ENCODE measurements at places on chromosomes 2 and 18.

DNA sequence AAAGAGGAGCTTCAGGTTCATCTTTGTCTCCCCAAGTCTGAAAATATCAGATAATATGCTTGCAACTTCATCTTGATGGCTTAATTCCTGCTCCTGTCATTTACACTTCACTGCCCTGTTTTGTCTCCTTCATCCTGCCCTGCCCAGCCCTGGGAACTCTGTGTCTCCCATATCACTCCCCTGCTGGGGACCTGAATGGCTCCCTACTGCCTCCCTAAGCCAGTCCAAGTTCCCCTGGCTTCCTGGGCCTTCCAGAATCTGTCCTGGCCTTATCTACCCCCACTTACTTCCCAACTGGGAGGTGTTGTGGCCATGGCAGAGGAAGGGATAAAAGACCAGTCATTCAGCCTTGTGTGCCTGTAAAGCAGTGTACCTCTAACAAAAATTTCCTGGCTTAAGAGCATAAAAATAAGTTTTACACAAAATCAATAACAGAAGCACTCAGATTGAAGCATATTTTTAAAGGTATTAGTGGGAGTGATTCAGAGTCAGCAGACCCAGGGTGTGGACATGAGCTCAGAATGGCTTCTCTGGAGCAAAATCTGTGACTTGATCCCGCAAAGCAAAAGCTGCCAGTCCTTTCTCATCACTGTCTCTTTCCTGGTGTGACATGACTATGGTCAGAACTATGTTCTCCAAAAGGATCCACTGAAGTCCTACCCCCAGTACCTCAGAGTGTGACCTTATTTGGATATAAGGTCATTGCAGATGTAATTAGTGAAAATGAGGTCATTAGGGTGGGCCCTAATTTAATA is 59.1 kb downstream of the INO80C start:
- DNase-seq = no peak

DNA sequence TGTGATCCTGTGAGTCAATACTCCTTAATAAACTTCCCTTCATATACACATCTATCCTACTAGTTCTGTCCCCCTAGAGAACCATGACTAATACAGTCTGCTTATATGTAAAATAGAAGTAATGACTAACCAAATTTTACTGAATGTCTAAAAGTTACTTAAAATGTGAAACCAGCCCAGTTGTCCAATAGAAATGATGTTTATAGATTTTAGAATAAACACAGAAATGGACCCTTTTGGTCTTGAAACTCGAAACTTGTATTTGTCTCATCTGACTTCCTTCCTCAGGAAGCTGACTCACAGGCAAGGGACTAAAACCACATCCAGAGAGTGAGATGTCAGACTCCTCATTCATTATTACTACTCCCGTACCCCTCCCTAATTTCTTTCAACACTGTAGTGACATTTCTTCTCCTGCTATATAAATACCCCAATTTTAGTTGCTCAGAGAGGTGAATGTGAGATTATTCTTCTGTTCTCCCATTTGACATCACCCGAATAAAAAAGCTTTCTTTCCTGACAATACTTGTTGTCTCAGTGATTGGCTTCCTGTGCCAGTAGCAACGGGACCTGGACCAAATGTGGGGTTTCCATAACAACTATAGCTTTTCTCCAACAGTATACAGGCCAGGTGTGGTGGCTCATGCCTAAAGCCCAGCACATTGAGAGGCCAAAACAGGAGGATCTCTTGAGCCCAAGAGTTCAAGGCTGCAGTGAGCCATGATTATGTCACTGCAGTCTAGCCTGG is 486.0 kb downstream of the ERBB4 start:
- peak; percentile 48 for DNase-seq

DNA sequence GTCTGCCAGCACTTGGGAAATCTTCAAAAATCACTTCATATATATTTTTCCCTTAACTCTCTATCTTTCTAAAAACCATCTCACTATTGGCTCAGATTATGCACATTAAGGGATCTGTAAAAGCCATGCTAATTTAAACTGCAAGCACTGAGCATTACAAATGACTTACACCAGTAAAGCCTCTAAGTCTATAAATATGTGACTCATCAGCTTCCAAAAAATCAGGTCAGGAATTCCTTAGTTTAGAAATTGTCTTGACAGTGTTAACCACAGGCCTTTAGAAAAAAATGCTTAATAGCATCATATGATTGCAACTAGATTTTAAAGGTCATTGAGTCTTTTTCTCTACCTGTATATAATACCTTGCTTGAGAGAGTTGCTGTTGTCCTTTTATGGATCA is 1113.6 kb upstream of the PIK3C3 start:
- DNase-seq = no peak

- no peak for DNase-seq
Observed at GRCh38 chr2:190407246-190407661, 901 bp upstream of the MFSD6 start.

DNA sequence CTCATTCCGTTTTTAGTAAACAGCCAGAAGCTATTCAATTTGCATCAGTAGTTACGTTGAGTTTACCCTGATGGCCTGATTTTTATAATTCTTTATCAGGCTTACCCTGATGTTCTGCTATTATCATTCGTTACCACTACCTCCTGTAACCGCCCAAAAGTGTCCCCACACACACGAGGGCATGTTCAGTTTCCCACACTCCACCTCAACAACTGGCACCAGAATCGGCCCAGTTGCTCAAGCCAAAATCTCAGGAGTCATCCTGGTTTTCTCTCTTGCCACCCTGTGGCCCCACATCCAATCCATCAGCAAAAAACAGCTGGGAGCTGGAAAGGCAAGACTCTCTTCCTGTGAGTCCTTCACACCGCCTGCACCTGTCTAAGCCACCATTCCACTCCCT is 102.9 kb upstream of the RAB6C start:
- no peak for DNase-seq
